ENCODE measurements at places on chromosomes 4 and X.

DNA sequence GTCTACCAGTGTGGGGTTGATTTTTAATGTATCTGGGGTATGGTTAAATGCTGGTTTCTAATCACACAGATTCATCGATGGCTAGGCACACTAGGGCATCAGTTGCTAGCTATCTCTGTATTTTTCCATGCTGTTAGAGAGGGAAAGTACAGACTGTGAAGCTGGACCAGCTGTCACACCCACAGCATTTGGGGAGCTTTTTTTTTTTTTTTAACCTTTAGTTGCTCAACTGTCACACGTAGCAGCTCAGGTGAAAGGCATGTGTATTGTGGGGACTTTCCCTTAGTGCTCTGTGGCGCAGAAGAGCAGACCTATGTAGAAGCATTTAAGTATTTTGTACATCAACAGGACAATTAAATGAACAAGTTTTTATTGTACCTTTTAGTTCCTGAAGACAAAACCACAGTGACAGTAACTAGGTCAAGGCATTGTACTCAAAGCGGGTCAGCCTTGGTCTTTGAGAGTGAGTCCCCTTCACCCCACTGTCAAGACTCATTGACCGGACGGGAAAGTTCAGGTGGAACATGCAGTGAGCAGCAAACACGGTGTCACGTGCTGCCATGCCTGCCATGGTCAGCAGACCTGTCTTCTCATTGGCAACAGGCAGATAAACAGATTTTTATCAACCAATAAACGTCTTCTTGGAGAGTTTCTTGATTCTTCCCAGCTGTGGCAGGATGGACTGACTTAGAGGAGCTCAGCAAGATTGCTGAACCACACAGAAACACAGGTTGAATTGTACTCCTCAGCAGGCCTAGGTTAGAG lies 65.3 kb downstream of the CASP3 start:
- DNase-seq: no peak

GRCh38 chr4:154368060-154368459 lies 123.5 kb downstream of the DCHS2 start:
- no peak for DNase-seq

DNA sequence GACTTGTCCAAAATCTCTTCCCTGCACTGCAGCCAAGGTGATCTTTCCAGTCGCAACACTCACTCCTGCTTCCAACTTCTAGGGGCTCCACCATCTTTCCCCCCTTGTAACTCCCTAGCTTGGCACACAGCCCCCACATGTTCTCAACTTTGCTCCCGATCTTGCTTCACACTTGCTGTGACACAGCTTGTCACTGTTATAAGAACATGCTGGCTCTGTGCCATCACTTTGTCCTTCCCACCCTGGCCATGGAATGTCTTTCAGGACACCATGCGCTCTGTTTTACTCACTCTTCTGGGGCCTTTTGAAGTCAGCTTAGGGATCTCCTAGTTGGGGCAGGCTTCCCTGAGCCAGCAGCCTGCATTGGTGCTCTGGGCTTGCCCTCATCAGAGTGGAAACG lies 2.5 kb downstream of the NSDHL start:
- no peak for DNase-seq

- DNase-seq: no peak
Observed at GRCh38 chr4:156248917-156249316, 295.3 kb upstream of the CTSO start.

DNA sequence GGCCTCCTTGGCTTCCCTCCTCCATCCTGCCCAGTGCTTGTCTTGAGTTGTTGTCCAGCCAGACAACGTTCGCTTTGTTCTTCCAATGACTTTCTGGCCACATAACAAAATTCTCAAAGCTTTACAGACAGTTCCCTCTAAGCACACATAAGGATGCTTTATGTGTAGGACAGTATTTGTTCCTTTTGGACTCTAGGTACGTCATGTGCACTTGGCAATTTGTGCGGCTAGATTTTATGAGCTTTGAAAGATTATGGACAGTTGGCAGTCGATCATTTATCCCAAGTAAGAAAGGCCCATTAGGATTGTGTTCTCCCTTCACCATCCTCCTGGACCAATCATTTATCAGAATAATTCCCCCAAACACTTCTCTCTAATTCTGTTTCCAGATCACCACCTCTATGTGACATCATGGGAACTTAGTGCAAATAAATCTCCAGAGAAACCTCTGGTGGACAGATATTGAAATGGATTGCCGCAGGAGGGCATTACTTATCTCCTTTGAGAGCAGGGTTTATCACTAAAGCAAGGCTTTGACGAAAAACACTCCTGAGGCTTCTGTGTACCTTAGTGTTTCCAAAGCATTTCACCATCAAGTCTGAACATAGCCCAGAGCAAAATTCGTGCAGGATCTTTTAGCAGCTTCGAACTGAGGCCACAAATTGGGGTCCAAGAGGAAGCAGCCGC lies 77.4 kb upstream of the BMPR1B start:
- DNase-seq: no peak

GRCh38 chrX:150635952-150636351 lies 57.2 kb upstream of the MTMR1 start:
- no peak for DNase-seq

GRCh38 chr4:82136161-82136801 lies 237.5 kb downstream of the HNRNPD start:
- DNase-seq: no peak
